Activated CD8-positive, alpha-beta memory T cell treated with anti-CD3 and anti-CD28 coated beads, Interleukin-2, amount 50 U/mL, for 4 hours (primary cell): ENCODE measurements at places on chromosomes 6 and 20.

DNA sequence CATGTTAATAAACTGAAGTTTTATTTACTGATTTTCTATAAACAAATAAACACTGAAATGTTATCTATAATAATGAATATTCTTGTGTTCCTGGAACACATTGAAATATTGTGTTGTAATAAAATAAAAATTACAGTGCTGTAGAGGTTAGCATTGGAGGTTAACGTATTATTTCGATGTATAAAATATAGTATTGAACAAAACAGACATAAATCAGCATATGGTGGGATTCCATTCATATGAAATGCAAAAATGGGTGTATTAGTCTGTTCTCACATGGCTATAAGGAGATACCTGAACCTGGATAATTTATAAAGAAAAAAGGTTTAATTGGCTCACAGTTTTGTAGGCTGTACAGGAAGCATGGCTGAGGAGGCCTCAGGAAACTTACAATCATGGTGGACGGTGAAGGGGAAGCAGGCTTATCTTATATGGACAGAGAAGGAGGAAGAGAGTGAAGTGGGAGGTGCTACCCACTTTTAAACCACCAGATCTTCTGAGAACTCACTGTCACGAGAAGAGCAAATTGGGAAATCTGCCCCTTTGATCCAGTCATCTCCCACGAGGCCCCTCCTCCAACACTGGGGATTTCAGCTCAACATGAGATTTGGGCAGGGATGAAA, 24.6 kb upstream of the BMP6 start:
- DNase-seq, result no peak

- no peak for DNase-seq
Measured at GRCh38 chr6:147023148-147023547, 181.1 kb upstream of the STXBP5 start.

DNA sequence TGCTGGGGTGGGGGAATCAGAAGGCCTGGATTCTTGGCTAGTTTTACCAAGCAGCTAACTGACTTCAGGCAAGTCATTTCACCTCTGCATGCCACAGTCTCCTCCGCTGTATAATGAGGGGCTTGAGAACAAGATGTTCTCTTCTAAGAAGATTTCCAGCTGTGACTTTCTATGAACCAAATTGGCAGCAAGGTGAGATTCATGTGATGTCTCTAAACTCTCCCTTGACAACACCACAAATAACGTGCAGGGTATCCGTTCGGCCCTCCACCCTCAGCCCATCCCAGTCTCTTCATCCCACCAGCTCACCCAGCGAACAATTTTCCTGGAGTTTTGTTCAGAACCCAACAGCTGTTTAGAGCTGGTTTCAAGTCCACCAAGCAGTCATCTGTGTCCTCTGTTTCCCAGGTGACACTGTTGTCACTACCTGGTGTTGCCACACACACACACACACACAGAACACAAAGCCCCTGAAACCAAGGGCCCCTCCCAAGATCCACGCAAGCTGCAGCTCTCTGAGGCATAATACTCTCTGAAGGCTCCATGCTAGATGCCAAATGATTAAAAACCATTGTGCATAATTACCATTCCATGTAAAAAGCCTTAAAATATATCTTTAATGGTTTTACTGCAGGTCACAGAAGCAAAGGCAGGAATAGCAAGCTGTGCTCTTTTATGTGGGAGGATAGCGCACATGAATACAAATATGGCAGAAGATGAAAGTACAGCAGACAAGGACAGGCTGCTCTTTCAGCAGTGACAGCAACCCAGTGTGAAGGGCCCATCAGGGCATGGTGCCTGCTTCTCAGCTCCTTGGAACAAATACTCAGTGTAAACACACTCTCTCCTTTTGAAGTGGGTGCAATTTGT, 48.2 kb downstream of the ARHGAP18 start:
- DNase-seq, result no peak

DNA sequence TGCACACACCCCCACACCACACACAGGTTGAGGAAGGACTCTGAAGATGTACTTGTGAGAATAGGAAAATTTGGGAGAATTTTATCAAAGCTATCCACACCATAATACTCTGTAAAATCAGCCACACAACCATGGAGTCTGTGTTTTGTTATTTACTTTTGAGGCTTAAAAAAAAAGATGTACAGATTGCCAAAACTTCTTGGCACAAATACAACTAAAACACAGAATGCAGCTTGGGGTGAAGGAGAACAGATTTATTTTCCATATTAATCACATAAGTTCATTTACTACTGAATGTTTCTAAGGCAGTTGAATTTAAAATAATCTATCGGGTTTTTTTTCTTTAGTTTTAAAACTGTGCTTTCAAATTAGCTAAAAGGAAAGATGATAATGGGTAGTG, 32.8 kb upstream of the KCNQ5 start:
- no peak for DNase-seq

GRCh38 chr6:41599015-41599851, 39.0 kb upstream of the MDFI start:
- no peak for DNase-seq

GRCh38 chr6:44701038-44701636, 313.6 kb downstream of the CDC5L start:
- no peak for DNase-seq
